Stimulated activated CD8-positive, alpha-beta memory T cell treated with anti-CD3 and anti-CD28 coated beads, Interleukin-4, amount 100 ng/mL, for 4 hours (primary cell): ENCODE measurements at places on chromosomes 5 and 9.

DNA sequence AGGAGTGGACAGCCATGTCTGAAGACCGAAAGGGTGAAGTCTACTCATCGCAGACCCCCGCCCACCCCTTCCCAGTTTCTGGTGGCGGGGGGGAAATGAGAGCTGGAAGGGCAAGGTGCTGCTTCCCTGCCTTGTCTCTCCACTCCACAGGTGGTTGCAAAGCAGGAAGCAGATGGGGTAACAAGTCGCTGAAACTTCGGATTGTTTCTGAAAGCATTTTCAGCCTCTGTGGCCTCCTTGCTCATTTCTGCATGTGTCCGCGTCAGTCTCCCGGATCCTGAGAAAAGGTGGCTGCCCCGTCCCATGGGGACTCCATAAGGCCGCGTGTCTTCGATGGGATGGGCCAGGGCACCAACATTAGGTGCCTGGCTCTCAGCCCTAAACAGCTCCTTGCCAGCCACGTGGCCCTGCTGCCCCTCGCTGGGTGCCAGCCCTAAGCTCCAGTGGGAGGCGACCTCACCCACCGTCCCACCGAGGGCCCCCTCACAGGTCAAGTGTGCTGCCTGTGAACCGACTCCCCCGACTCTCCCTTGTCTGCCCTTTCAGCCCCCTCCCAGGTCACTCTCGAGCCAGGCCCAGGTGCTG lies 971 bp downstream of the PHYKPL start:
- no peak for DNase-seq

DNA sequence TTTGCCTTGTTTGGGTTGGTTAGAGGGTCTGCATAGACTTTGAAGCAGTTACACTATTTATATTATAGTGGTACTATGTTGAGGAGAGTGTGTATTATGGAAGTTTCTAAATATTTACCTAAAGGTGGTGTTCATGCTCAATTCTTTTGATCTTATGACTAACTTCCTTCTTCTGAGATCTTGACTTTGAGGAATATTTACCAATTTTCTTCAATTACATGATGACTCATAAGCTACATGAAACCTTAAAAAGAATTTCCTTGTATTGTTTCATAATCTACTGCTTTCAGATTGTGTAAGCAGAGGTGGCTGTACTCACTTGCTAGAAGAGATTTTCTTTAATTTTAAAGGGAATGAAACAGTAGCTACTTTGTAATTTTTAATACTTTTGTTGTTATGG lies 276.1 kb downstream of the TAF11L14 start:
- DNase-seq: no peak

GRCh38 chr9:124742940-124743339 lies 28.2 kb downstream of the NR6A1 start:
- no peak for DNase-seq

DNA sequence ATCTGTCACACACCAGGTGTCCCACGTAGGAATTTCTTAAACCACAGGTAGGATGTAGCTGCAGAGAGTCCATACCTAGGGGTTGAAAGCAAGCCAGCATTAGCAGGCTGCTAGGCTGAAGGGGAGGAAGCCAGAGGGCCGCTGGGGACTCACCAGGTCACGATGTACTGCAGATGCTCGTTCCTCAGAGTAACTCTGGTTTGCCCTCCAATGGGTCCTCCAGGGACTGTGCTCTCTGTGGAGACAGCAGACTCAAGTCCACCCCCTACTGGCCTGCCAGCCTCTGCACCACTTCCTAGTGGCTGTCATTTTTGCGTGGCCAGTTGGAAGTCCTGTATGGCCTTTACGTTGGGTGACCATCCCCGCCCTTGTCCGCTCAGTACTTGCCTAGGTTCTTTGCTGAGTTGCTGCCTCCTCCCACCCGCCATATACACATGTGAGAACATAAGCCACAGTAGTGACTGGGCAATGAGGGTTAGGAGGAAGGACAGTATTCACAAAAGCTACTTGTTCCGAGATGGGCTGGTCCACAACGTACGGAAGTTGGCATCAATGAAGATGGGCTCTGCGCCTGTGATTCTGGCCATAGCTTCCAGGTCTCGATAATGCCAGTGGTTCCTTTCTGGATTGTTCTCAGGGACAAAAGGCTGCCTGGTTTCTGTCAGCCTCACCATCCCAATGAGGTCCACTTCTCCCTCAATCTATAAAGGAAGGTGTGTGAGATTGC lies 4.1 kb downstream of the RPL7A start:
- no peak for DNase-seq

GRCh38 chr5:50655067-50655809 lies 11.2 kb upstream of the PARP8 start:
- no peak for DNase-seq

GRCh38 chr5:51371052-51371451 lies 12.2 kb upstream of the ISL1 start:
- no peak for DNase-seq

DNA sequence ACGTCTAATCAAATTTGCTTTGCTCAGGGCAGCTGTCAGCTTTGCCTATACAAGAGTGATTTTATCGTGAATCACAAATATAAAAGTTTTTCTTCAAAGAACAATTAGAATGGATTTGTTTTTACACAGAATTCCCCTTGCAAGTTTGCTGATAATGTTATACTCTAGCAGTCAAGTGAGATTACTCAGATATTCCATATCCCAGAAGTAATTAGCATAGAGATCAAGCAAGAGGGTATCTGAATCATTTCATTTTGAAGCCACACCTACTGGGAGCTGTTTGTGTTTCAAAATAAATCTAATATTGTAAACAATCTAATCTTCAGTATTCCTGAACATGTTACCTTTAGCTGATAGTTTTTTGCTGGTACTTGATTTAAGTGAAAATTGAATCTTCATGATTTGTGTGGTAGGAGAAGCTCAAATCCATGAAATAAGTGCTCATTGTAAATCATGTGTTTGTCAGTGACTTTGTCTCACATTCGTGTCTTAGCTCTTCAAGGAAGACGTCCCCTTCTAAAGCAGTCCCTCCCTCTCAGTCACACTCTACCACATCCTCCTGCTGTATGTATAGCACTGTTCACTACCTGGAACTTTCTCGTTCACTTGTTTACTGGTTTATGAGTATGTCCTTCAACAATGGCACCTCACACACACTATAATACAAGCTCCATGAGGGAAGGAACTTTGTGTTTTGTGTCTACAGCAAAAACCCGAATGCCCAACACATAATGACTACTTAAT lies 3.3 kb upstream of the TTC39B start:
- no peak for DNase-seq

GRCh38 chr5:176543428-176544182 lies 5.5 kb upstream of the CDHR2 start:
- peak; percentile 40 for DNase-seq

GRCh38 chr5:67842806-67843205 lies 372.8 kb upstream of the PIK3R1 start:
- DNase-seq: no peak

GRCh38 chr9:121783111-121783510 lies 131.7 kb downstream of the DAB2IP start:
- DNase-seq: no peak
